Activated CD4-positive, alpha-beta T cell treated with anti-CD3 and anti-CD28 coated beads, Interleukin-2, amount 10 ng/mL, durations not matched to agents 24 days and 14 days (primary cell): ENCODE measurements at places on chromosomes 1 and 21.

GRCh38 chr1:227558732-227559262 is 4.6 kb upstream of the ZNF678 start:
- DNase-seq: no peak

GRCh38 chr1:199804526-199804925 is 223.0 kb upstream of the NR5A2 start:
- DNase-seq: no peak

DNA sequence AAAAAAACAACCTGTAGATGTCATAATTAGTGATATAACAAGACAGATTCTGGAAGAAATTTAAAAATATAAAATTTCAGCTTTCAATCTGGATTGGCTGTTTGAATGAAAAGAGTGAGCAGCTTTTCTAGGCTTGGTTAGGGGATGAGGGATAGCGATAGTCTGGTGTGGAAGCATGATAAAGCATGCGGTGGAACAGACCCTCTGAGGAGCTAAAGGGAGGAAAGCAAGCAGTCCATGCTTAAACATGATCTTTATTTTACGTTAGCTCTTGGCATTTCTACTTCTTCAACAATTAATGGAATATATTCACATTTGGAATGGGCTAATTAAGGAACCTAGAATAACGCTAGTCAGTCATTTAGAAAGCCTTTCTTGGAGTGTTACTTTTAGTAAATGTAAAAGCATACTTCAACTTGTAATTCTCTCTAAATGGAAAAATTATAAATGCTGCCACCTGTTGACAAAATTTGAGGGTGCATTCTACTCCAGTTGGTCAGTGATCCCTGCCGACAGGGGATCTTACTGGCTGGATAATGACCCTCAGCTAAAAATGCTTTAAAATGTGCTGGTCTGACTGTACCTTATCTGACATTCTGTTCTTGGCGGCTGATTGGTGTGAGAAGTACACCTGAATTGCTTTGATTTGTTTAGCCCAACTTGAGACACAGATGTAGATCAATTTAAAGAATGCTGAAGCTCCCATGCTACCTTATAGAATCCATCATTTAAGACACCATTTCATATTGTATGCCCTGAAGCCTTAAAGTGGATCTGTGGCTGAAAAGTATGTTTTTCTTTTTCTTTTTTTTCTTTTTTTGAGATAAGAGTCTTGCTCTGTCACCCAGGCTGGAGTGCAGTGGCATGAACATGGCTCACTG is 61.2 kb downstream of the AK4 start:
- DNase-seq: peak; percentile 72

DNA sequence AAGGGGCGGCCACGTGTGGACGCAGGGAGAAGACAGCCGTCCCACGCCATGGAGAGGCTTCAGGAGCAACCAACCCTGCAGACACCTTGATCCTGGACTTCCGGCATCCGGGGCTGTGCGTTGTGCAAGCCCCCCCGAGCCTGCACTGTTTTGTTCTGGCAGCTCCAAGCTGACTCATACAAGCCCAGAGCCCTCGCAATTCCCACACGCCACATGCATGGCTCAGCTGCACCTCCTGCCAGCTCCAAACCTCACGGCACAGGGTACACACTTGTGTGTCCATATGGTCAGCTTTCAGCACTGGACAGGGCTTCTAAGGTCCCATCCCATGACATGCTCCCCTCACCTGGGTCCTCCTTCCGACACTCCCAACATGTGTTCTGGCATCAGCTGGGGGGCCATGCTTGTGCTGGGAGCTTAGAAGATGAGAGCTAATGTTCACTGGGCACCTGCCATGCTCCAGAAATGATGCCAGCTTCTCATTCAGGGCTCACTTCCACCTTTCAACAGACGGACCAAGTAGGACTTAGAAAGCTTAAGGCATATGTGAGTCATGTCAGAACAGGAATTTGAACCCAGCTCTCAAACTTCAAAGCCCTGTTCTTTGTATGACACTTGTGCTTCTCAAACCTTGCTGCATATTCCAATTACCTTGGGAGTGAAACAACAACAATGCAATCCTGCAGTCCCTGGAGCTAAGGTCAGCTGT is 137.3 kb downstream of the PGBD5 start:
- DNase-seq: no peak

- no peak for DNase-seq
Observed at GRCh38 chr21:16851054-16851453, 661.8 kb upstream of the CXADR start.

DNA sequence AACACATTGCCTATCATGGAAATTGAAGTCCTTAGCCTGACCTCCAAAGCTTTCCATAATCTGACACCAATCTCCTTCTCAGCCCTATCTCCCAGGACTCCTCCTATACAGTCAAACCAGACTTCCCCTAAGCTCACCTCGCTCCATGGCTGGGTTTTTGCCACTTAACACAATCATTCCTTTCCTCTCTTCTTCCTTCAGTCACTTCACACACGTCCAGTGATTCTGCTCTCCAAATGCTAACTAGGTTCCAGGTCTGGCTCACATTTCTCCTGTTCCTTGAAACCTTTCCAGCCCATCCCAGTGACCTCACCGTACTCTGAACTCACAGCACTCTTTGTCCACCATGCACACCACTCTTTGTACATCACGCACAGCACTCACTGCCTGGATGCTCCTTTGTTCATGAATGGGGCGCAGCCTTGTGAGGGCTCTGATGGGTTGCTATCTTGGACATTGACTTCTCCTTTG is 98.4 kb downstream of the GLUL start:
- no peak for DNase-seq
